Neural progenitor cell (in vitro differentiated cells): ENCODE measurements at places on chromosomes 7 and 10.

DNA sequence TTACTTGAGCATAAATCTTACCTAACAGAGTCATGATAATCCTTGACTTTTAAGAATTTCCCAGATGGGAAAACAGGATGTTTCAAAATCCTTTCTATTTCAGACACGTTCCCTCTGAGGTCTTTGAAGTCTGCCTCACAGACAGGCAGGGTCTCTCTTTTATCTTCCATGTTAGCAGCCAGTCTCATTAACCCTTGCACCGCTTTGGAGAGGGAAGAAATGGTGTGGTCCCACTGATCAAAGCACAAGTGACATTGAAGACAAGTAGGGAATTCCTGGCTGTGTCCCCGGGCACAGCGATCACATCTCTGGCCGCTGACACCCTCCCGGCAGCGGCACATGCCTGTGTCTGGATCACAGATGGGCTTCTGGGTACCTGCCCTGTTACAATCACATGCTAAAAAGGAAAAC lies 52.7 kb upstream of the LAMB1 start:
- peak; percentile 3 for DNase-seq

- DNase-seq, result no peak
Observed at GRCh38 chr10:69220041-69220451, at the start of gene HKDC1. Gene HKDC1 (plus strand): TSS chr10:69220332. CDS start chr10:69220436, 104 bp downstream.

DNA sequence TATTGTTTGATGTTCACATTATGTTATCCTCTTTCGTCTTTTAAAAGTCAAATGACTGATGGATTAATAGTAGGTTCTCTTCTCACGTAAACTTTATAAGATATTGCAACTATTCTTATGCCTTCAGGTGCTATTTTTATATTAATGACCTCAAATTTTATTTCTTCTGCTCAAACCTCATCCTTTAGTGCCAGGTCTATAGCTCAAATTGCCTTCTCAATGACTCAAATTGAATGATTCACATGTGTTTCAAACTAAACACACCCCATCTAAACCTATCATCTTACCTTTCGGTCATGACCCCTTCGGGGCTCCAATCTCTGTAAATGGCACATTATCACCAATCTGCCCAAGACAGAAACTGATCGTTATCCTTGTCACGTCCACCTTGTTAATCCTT lies 22.0 kb upstream of the LIPF start:
- DNase-seq, result no peak

DNA sequence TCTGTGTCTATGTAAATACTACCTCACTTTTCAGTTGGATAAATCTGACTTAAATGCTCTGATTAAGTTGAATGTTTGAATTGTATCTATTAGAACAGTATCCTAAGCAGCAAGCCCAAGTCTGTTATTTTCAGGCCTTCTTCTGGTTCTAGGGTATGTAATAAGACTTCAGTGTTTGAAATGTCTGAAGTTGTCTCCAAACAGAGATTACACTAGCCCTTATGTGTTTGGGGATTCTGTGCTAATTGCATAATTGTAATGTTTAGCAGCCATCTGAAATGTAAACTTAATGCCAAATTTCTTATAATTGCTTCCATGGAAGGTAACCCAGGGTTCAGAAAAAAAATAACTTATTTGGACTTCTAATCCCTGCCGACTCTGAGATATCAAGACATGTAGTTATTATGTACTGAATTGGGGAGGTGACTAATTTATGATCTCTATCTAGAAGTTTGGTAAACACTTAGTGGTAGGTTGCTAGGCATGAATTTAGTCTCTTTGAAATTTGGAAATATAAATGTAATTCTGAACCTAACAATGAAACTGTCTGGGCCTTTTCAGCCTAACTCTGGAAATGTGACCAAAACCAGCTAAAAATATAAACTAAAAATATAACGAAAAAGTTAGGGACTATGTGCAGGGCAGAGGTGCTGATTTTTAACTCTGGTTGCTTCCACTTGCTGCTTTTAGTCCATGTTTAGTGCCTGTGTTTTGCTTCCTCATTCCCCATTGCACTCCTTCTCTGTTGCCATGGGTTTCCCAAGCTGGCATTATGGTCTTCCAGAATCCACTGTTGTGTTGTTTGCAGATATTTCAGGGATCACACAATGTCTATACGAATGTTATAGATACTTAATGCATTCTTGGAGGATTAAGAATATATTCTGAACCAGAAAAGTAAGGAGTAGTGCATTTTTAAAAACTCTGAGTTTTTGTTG lies 54.8 kb downstream of the MCU start:
- DNase-seq, result no peak

DNA sequence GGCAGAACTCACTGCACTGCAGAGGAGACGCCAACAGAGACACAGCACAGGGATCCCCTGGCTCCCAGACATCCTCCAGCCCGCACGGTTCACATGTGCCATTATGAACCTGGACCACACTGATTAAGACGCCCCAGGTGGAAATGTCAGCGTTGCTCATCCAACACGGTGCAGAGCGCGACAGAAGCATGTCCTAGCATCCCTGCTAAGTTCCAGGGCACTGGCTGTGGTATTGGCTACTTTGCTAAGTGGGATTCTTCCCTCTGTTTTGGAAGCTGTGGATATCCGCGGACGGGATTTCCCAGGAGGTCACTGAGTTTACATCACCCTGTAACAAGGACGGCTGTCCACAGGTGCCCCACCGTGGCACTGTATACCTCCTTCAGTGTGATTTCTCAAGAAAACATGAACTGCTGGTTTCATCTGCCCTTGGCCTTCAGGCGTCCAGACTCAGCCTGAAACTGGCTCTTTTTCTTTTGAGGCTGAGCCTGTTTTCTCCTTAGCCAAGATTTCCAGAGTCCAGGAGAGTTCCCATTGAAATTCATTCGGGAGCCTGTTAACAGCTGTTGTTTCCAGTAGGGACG lies 324.0 kb downstream of the WDR37 start:
- peak; percentile 9 for DNase-seq

DNA sequence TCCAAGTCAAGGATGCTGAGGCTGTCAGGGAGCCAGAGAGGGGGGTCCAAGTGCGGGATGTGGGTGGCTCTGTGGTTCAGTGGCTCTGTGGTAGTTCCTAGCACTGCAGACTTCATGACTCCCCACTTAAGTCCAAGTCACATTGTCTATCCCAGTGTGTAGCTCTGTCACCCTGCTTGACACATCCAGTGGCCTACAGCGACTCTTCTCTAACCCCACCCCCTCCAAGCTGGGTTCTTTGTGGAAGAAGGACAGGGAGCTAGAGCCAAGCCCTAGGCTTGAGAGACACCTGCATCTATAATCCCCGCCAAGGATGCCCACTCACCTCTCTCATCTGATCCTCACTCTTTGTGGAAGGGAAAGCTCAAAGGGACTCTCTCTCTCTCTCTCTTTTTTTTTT lies 57.6 kb downstream of the ADCYAP1R1 start:
- DNase-seq, result no peak

- peak; percentile 75 for DNase-seq
Observed at GRCh38 chr10:123995461-123996131, 97.8 kb downstream of the CHST15 start.

- DNase-seq, result peak; percentile 51
Observed at GRCh38 chr7:87328281-87328680, 17.2 kb upstream of the CROT start.

- DNase-seq, result no peak
Observed at GRCh38 chr7:73809467-73809951, 21.3 kb upstream of the CLDN4 start.

DNA sequence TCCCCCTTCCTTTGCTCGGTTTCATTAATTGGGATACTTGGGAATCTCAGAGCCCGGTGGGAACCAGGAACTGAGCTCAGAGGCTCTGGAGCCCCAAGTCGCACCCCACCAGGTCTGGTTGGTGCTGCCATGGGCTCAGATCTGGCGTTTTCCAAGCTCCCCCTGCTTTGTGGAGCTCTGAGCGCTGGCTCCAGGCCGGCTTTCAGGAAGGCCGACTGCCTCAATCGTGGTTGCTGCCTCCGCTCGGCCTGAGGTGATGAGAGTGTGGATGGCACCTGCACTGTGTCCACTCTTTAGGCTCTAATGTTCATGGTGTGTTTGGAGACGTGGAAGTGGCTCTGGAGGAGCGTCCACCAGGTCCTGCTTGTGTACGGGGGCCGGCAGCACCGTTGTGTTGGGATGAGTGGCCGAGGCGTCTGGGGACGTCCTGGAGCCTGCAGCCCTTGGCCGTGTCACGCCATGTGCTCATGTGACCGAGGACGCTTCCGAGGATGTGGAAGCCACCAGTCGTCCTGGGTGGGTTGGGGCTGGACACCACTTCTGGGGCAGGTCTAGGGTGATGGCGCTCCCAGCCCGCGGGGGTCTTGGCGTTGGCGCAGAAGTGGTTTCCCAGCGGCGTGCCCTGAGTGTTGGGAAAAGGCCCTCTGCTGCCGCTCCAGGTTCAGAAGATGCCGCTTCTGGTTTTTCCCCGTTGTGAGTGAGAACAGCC lies 8.2 kb downstream of the INPP5A start:
- DNase-seq, result no peak

DNA sequence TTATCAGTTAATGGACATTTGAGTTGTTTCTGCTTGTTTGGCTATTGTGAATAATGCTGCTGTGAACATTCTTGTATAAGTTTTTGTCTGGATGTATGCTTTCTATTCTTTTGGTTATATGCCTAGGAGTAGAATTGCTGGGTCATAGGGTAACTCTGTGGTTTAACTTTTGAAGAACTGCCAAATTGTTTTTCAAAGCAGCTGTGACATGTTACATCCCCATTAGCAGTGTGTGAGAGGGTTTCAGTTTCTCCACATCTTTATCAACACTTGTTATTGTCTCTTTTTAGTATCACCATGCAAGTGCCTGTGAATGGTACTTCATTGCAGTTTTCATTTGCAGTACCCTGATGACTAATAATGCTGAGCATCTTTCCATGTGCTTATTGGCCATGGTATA lies 2.1 kb upstream of the NDUFB8 start:
- no peak for DNase-seq

DNA sequence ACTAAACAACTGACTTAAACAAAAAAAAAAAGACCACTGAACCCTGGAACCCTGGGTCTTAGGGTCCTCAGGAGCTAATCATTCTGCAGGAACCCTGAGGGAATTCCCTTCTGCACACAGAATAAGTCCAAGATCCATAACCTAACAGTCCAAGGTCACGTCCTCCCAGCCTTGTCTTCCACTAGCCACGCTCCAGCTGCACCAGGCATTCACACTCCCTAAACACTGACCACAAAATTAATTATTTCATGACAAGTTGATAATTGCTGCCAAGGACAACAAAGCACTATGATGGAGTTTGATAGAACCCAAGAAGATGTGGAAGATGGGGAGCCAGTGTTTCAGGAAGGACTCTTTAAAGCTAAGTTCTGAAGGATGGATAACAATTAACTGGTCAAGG lies 130.6 kb downstream of the SH3PXD2A start:
- DNase-seq, result no peak

GRCh38 chr10:132591166-132591971 lies 53.8 kb downstream of the INPP5A start:
- no peak for DNase-seq

DNA sequence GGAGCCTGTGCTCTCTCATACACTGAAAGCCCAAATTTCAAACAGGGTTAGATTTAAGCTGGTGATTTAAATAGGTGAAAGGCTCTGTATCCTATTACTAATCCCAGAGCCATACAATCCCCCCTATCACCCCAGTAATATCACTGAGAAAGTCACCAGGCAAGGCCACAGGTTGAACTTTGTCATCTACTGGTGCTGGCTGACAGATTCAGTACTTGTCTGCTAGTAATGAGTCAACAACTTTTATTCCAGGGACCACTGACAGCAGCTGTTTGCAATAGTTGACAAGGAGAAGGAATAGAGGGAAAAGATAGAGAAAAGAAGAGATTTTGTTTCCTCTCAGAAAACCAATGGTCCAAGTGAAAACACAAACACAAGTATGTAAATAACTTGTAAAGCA lies 10.4 kb downstream of the ASB15 start:
- no peak for DNase-seq

DNA sequence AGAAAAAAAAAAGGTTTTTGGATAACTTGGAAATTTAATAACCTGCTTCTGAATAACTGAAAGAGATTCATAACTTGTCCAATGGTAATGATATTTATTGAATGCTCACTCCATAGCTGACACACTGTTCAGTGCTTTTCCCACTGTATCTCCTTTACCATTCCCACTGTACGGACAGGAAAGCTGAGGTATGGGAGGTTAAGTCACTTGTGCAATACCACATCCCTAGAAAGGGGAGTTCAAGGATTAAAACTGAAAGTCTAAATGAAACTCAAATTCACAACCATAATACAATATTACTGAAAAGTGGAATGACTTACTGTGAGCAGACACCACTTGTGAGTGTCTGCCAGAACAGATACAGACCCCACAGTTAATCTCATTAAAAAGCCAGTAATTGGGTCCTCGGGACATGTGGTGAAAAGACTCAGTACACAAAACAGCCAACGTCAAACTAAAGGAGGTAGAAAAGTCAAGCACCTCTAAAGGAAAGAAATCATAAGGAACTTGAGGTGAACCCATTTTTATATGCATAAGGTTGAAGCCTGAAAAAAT lies 13.8 kb upstream of the RHOBTB1 start:
- DNase-seq, result no peak

DNA sequence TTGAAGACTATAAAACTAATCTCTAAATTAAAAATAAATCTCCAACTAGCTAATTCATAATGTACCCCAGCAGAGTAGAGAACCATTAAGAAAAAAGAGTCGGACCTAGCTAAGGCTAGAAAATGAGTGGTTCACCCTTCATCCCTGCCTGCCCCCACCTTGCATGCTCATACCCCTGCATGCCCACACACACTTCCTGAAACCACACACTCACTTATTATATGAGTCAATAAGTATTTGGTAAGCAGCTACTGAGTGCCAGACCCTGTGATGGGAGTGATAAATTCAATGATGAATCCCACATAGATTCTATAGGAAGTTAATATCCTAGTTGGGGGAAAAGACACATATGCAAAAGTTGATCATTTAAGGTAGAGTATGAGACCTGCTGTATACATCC lies 152.9 kb upstream of the INHBA start:
- no peak for DNase-seq

- DNase-seq, result no peak
Observed at GRCh38 chr10:112789248-112789647, 160.8 kb upstream of the TCF7L2 start.

GRCh38 chr10:98295907-98296306 lies 27.9 kb upstream of the LOXL4 start:
- no peak for DNase-seq

DNA sequence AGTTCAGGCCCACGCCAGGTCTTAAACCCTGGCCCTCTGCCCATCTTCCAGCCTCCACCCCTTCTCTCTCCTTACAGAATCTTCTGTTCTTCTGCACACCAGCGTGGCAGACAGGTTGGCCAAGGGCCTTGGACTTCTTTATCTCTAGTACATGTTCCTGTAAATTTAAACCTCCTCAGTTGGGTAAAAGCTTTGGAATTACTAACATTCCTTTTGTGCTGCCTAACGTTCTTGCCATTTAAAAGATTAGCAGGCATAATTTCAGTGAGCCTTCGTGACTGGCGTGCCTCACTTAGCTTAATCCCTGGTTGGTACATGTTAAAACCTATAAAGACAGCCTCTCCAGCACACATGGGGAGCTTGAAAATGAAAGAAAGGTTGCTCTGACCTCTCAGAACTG lies 192.2 kb downstream of the CUX1 start:
- DNase-seq, result no peak

GRCh38 chr10:74891053-74891452 lies 64.7 kb downstream of the KAT6B start:
- DNase-seq, result no peak

GRCh38 chr10:95845411-95845810 lies 62.4 kb upstream of the CC2D2B start:
- DNase-seq, result no peak
